ENCODE measurements at places on chromosomes 6 and 20.

DNA sequence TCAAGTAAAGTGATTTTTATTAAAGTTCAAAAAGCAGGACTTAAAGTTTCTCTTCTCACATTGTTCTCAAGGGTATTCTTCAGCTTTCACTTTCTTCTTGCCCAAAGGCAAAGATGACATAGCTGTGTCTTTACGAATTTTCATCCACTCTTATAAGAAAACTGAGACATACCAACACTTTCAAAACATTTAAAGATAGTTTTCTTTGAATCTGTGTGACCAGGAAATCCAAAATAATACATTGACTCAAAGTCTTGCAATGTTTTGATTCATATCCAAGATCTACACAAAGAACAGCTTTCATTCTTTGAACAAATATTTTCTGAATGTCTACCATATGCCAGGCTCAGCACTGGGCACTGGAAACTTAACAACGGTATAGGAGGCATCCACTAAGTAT is 117.9 kb downstream of the SIM1 start:
- no peak for DNase-seq

- no peak for DNase-seq
Measured at GRCh38 chr6:118240878-118241528, 307.1 kb upstream of the PLN start.

- no peak for DNase-seq
Measured at GRCh38 chr20:37627767-37628130, 66.1 kb upstream of the CTNNBL1 start.

- DNase-seq: no peak
Measured at GRCh38 chr6:129006724-129007514, 124.0 kb downstream of the LAMA2 start.

GRCh38 chr6:69729870-69730449 is 66.8 kb downstream of the LMBRD1 start:
- peak; percentile 7 for DNase-seq

- no peak for DNase-seq
Measured at GRCh38 chr6:106253731-106254130, 71.8 kb downstream of the ATG5 start.

DNA sequence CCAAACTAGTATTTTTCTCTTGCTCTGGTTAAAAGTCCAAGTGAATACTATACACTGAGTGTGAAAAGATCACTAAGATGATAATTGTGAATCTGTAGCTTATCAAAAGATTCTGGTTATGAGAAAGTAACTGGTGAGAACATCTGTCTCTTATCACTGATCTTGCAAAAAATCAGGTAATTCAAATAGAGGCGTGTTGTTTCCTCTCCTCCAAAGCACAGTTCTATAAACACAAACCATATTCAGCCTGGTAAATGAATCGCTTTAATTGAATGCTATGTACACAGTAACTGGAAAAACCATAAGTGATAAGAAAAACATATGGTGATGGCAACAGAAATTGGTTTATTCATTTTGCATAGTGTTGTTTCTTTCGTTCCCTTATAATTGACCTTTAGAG is 161.0 kb downstream of the RALGAPA2 start:
- DNase-seq: peak; percentile 94

DNA sequence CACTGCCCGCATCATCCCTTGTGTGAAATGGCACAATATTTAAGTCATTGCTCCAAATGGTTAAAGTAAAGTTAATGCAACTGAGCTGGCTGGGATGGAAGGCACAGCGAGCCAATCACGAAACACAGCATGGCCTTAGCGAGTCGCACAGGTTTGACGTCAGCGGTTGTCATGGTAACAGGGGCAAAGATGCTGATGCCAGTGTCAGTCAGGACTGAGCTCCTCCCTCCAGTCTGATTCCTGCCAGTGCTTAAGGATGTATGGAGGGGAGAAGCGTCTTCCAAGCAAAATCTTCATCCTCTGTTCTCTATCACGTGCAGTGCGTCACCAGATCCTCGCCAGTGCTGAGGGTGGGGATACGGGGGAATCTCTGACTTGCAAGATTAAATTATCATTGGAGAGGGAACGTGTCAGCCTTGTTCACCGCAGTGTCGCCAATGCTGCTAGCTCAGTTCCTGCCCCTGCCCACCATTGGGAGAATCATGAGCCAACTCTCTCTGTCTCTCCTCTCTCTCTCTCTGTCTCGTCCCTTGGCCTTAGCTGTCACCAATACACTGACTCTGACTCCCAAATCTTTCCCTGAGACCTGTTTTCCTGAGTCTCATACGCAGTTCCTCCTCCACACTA is 24.5 kb downstream of the TSPYL4 start:
- DNase-seq: no peak

- peak; percentile 29 for DNase-seq
Measured at GRCh38 chr6:31663961-31664789, 622 bp downstream of the GPANK1 start.

GRCh38 chr6:150738092-150738629 is 127.3 kb upstream of the MTHFD1L start:
- DNase-seq: no peak

- DNase-seq: peak; percentile 23
Measured at GRCh38 chr6:115896538-115897129, 164.1 kb downstream of the FRK start.

DNA sequence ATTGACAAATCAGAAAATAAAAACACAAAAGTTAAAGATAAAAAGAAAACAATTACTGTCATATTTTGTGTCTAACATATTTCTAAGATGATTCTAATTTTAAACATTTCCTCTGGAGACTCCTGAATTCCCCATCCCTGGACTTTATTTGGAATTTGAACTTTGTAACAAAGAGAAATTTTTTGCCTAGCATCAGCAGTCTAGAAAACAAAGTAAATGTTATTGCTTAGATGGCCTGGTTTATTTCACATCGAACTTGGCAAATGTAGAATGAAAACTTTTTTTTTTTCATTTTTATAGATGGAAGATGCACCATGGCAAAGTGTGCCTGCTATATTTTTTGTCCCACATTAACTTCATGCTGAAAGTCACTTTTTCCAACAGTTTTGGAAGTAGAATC is 159.1 kb downstream of the TBX18 start:
- no peak for DNase-seq

DNA sequence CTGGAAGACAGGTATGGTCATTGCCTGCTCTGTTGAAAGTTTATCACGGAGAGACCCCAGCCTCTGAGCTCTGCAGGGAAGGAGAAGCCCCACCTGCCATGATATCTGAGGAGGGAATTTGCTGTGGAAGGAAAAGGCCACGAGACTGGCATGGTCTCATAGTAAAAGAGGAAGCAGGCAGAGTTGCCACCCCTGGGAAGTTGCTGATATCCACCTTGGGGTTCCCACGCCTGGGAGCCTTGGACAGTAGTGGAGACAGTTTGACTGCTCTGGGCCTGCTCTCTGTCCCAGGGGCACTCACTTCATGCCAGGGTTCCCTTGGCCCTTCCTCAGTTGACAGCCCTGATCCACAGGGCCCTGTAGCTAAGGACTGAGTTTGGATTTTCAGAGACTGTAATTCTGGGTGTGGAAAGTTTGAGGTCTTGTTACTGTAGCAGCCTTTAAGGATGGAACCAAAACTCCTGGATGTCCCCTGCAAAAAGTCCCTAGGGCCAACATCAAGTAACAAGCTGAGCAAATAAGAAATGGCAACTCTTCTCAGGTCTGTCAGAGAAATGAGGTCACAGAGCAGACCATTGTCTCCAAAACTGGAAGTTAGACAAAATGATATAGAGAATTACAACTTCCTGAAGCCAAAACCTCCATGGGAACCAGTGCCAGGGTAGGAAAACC is 6.9 kb upstream of the SIRPB1 start:
- no peak for DNase-seq

DNA sequence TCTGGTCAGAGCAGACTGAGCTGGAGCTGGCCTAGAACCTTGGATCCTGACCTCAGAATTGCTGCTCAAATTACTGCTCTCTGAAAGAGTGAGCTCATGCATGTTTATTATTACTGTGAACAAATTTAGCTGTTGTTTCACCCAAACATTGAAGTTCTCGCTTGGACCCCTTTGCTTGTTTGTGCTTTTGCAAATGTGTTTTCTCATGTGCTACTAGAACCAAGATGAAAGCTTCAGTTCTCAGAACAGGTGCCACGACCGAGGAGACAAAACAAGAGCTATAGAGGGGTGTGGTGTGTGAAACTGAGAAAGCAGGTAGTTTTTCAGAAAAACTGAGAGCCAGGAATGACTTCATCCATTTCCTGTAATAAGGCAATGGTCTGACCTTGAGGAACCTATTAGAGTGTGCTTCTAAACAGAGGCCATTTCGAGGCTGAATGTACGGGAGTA is 50.0 kb upstream of the ESR1 start:
- no peak for DNase-seq

All from NCI-H2081 (cell line).